ENCODE measurements at places on chromosomes 1 and 21.

DNA sequence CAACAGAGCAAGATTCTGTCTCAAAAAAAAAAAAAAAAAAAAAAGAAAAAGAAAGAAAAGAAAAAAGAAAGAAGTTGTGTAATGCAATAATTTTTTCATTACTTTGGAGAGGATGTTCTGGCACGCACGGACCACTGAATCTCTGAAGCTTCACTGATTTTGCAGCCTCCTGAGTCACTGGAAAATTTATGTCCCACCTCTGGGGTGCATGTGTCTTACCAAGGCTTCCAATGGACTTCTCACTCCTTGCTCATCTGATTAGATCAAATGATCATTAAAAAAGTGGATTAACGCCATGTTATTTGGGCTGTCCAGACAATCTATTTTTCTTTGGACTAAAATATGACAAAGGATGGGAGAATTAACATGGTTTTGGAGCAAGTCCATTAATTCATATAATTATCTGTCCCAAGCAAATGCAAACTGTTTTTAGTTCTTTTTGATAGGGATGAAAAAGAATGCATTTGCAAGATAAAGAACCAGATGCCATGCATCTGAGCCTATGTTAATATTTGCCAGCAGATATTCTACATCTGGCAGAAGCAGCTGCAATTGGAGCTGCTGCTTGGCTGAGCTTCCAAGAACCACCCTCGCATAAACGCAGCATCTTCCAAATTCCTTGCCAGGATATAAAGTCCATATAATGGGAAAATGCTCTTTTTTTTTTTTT, 10.1 kb upstream of the MAP1LC3C start:
- DNase-seq = no peak

DNA sequence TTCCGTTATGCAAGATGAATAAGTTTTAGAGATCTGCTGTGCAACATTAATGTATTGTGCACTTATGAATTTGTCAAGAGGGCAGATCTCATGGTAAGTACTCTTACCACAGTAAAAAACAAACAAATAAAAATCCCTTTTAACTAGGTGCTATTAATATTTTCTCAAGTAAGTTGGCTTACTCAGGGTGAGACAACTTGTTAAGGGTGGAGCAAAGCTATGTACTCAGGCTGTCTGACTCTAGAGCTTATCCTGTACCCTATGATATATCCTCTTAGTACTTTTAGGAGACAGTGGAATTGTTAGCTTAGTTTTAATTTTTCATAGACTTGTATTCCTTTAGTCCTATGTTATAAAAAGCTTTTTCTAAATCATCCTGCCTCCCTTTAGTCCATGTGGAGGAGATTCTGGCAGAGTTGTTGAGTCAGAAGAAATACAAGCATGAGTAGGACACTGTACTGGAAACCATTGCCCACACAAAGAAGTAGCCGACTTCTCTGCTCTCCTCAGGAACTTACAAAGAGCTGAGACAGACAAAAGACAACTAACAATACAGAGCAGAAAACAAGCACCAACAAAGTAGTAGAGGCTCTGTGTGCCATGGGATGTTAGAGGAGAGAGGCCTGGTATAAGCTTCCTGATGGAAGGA, 49.2 kb downstream of the S1PR1 start:
- no peak for DNase-seq

DNA sequence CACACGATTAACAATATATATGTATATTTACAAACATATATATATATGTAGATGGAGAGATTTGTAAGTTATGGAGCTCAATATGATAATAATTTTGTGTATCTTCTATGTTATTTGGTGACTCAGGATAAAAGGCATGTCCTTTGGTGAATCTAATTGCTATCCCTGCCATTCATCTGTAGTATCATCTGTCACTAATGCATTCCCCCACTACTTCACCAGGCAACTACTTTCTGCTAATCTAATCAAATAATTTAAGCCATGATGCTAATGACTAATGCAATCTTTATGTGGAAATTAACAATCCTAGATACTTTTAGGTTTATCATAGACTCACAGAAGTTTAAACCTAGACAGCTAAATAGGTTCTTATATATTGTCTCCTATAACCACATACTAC, 1074.5 kb downstream of the PLA2G4A start:
- DNase-seq = no peak

- DNase-seq = no peak
Observed at GRCh38 chr1:156262461-156263287, 14.8 kb upstream of the PAQR6 start.

- no peak for DNase-seq
Observed at GRCh38 chr1:212955961-212956620, 5.8 kb downstream of the VASH2 start.

- DNase-seq = no peak
Observed at GRCh38 chr21:16302851-16303282, 573.1 kb downstream of the USP25 start.

- no peak for DNase-seq
Observed at GRCh38 chr1:29579821-29580425, 343.6 kb downstream of the PTPRU start.

DNA sequence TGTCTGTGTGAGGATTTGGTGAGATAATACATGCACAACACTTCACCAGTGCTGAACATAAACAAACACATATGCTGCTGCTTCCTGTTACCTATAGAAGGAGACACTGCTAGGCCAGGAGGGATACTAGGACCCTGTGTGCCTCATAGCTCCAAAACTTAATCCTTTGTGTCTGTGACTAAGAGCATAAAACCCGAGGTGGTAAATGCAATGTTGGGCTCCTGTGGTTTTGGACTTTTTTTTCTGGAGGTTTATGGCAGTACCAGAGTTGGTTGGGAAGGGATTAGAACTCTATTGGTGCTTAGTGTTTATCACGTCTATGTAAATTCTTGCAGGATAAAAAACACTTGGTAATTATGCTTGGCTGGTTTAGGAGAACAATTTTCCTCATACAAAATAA, 122.9 kb downstream of the NUF2 start:
- no peak for DNase-seq

GRCh38 chr1:108591466-108591865, 31.6 kb downstream of the EEIG2 start:
- no peak for DNase-seq

DNA sequence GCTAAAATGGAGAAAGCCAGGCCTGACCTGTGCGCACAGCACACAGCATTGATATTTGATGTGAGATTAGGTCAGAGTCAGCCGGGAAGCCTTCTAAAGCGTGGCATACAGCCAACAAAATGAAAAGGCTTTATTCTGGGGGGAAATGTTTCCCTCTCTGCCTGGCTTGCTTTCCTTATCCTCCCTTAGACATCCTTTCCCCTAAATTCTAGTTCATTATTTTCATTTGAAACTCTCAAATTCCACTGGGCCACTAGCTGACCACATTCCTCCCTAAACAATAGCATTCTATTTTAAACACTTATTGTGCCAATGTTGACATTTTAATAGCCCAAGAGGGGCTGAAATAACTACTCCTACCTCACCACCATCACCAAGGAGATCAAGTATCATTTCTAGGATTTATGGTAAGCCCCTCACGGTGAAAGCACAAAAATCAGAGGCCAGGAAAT, 49.4 kb downstream of the LEPR start:
- no peak for DNase-seq

DNA sequence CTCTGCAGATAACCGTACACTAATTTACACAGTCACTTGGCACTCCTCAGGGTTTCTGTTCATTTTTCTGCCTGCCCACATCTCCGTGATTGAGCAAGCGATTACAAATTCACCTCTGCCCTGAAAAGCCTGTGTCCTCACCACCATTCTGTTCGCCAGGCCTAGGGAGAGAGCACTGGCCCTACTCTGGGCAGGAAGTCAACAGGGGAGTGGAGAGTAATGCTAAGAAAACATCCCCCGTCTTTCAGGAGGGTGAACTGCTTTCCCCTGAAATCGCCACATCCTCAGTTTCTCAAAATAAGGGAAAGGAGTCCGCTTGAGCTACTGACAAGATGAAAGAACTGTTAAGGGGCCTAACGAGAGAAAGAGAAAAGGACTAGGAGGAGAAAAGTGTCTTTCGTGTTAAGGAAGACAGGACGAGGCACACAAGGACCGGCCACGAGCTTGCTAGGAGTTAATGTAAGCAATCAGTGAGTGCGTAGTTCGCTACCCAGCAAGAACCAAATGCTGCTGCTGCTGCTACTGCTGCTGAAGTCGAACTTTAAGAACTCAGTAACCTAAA, 632 bp downstream of the PEX19 start:
- DNase-seq = no peak

DNA sequence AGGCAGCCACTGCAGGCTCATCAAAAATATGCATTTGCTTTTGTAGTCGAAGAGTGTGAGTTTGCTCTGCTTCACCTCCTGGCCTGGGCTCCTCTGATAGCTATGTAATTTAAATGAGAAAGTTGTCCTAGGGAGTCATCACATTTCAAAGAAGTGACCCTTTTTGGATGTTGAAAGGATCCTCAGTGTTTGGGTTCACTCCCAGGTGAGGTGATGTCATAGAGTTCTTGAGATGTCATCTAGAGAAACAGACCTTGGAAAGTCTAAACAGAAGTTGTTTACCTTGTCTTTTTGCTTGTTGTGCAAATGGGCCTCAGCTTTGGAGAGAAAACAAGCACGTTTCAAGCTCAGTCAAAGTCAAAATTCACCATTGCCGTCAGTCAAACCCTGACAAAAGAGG, 92.0 kb upstream of the BARHL2 start:
- no peak for DNase-seq

DNA sequence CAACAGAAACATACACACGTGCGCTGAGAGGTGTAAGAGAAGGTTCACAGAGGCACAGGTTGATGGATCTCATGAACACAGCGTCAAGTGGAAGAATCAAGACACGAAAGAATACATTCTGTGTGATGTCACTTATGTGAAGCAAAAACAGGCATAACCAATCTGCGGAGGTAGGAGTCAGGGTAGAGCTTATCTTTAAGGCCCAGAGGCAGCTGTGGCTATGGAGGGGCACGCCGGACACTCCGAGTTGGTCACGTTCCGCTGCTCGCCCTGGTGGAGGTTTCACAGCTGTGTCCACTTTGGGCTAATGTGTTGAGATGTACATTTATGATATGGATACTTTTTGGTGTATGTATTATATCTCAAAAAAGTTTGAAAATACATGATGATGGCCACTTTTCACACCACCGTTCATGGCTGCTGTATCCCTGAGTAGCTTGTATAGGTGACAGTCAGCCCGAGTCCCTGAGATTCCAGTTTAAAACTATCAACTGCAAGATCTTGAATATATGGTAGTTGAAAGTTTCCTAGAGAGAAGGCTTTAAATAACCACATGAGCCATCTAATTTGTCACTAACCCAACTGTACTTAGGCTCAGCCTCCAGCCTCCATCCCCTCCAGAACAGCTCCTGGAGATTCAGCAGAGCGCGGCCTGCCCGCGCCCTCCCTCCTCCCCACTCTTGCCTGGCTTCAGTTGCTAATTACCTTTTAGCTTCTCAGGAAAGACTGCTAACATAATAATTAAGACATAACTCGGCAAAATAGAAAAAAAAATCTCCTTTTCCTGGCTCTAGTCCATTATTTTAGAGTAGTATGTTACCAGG, 6.7 kb upstream of the ADARB1 start:
- DNase-seq = no peak

- DNase-seq = no peak
Observed at GRCh38 chr1:99749504-99750347, 16.7 kb downstream of the FRRS1 start.

DNA sequence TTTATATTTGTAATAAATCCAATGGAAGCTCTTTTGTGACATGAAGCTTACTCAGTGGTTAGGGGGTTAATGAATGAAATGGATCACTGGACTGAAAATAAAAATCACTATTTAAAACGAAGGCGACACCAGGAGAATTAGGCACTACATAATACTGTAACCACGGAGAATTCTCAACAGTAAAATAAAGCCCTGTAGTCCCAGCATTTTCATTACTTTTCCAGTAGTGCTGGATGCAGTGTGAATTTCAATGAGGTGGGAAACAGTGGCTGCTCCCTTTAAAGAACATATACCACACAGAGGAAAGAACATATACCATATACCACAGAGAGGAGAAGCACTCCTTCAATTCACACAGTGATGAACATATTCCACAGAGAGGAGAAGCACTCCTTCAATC, 275.0 kb downstream of the SMYD3 start:
- DNase-seq = no peak

DNA sequence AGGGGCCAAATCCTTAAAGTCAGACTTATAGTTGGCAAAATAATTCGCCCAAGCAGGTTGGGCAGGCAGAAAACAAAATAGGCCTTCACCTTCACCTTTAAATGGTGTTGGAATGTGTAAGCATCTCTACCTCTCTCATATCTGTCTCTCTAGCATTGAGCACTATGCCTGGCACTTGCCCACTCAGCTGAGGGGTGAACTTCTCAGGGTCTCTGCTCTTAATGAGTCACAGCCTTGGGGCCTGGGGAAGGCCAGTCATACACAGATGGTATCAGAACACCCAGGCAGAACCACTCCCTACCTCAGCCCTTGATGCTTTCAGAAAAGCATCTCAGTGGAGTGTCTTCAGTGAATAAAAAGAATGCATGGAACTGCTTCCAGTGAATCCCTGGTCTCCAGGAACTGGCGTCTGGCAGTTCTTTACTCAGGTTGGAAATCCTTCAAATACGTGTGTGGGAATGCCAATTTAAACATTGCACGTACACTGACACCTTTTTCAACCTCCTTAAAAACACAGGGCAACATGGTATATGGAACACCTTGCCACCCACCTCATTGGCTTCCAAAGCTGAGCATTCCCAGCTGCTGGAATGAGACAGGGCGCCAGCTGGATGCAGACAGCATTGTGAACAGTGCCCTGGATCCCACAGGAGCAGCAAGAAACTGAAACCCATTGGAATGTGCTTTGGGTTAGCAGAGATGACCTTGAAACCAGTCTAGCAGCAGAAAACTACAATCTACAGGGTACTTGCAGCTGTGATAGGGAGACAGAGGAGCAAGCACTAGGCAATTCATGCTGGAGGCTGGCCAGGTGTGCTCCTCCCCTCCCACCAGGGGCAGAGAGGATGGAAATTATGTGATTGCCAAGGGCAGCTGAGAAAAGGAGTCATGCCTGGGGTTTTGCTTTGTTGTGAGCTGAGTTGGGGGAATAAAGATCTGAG, 30.0 kb downstream of the ZNF697 start:
- DNase-seq = no peak

GRCh38 chr1:182570611-182570970, 18.5 kb downstream of the RNASEL start:
- no peak for DNase-seq

GRCh38 chr1:177912991-177913390, 56.9 kb downstream of the SEC16B start:
- no peak for DNase-seq

GRCh38 chr1:200909071-200909470, 14.4 kb downstream of the INAVA start:
- DNase-seq = no peak

DNA sequence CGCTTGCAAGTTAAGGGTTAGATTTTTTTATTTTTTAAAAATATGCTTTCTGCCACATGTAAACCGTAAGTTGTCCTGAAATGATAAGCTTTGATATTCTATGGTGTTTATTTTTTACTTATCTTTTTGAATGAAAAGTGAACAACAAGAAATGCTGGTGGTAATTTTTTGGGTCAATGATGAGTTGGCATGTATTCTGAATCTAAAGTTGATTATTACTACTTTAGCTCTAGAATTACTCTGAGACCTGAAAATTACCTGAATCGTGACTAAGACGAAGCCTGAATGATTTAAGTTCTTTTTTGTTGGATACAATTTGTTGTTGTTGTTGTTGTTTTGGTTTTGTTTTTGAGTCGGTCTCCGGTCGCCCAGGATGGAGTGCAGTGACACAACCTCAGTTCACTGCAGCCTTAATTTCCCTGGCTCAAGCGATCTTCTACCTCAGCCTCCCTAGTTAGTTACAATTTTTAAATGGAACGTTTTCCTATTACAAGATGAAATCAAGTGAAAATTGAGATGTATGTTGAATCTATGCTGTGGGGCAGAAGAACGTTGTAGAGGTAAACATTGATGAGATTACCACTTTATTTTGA, 941 bp downstream of the RABGGTB start:
- DNase-seq = no peak

Data from anterior cingulate cortex (tissue), 58 donors.